ENCODE measurements at places on chromosomes 6 and 20.

DNA sequence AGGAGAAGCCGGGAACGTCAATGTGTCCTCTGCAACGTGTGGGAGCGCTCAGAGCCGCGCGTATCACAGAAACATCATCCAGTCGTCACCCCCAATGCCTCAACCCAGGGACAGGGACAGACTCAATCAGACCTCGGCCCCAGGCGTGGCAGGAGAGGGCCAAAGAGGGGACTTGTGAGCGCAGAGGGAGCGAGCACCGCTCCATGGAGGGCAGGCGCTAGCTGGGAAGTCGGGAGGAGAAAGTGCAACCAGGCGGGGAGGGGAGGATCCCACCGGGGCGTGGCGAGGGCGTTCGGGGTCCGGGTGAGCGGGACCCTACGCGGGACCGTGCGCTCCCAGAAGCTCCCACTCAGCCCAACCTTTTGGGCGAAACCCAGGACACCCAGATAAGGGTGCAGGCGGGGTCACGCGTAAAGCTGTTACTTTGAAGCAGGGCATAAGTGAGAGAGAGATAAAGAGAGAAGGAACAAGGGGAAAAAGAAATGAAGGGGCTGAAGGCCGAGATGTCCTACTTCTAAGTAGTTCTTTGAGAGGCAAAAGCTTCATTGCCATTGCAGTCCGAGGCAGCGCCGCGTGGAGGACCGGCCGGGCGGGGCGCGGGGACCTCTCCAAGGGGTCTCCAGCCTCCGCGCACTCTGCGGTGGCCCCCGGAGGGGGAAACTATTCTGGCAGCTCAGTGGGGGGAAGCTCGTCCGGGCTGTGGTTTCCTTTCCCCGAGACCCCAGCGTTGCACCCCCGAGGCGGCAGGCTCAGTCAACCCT is 862 bp upstream of the SOBP start:
- DNase-seq = peak; percentile 56

GRCh38 chr6:25889877-25890853 is 16.1 kb upstream of the SLC17A3 start:
- no peak for DNase-seq

DNA sequence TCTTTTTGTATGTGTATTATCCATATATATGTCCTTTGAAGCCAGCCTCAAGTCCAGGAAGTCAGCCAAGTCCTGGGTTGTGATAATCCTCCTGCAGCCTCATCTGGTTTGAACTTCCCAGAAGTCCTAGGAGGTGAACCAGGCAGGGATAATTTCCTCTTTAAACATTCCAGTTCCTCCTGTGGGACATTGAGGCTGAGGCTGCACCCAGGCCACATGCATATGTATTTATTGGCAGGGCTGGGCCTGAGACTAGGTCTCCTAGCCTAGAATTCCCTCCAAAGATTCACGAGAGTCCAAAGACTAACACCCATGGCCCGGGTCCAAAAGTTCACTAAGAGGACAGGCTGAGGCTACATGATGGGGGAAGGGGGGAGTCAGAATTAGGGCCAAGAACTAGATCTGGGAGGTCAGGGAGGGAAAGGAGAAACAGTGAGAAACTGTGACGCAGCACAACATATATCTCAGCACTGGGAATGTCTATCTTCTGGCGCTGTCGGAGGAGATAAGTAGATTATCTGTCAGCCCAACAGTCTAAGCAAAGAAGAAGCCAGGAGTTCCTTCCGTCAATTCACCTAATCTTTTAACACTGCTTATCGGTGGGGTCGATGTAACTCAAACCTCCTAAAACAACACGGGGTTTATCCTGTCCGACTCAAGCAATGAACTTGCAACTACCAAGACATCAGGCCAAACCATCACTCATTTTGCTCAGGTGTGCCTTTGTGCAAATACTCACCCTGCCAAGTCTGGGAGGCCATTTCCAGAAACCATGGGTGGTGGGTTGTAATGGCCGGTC is 43.3 kb downstream of the SNX5 start:
- DNase-seq = no peak

GRCh38 chr20:37940858-37941257 is 37.9 kb downstream of the VSTM2L start:
- DNase-seq = no peak
